ENCODE measurements at places on chromosomes 13 and 19.

DNA sequence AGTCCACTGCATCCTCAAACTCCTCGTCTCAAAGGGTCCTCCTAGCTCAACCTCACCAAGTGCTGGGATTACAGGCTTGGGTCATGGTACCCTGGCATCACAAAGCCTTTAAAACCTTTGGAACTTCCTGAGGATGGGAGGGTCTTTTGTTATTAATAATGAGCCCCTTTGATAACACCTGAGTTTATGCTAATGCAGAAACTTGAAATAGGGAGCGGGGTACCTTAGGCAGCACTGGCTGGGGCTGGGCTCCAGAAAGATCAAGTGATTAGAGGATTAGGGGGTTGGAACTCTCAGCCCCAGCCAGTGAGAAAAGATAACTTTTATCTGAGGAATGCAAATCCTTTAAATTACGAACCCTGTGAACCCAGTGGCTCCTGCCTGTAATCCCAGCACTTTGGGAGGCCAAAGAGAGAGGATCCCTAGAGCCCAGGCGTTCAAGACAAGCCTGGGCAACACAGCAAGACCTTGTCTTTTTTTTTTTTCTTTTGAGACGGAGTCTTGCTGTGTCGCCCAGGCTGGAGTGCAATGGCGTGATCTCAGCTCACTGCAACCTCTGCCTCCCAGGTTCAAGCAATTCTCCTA lies 9.3 kb upstream of the PSPC1 start:
- DNase-seq: no peak

GRCh38 chr19:49781394-49781793 lies 14.6 kb downstream of the AP2A1 start:
- DNase-seq: no peak

- no peak for DNase-seq
Measured at GRCh38 chr13:87444135-87444534, 227.0 kb upstream of the SLITRK5 start.

GRCh38 chr19:19399733-19400433 lies 5.6 kb upstream of the GATAD2A start:
- DNase-seq: peak; percentile 34

GRCh38 chr13:33033051-33033812 lies 17.0 kb downstream of the KL start:
- DNase-seq: no peak

GRCh38 chr19:23203841-23204344 lies 46.3 kb downstream of the ZNF724 start:
- DNase-seq: no peak

DNA sequence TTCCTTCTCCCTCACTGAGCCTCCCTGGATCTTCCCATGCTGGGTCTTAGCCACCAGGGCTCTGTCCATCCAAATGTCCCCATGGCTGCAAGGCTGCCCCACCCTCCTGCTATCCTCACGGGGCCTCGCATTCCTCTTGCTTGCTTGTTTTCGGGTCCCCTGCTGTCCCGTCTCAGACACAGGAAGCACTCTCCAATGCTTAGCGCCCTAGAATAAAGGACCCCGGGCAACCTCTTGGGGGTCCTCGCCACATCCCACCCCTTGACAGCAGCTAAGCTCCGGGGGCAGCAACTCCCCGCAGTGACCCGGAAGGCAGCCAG lies 23.7 kb downstream of the SH3GL1 start:
- no peak for DNase-seq

GRCh38 chr13:76707360-76707759 lies 178.8 kb downstream of the KCTD12 start:
- peak; percentile 29 for DNase-seq

DNA sequence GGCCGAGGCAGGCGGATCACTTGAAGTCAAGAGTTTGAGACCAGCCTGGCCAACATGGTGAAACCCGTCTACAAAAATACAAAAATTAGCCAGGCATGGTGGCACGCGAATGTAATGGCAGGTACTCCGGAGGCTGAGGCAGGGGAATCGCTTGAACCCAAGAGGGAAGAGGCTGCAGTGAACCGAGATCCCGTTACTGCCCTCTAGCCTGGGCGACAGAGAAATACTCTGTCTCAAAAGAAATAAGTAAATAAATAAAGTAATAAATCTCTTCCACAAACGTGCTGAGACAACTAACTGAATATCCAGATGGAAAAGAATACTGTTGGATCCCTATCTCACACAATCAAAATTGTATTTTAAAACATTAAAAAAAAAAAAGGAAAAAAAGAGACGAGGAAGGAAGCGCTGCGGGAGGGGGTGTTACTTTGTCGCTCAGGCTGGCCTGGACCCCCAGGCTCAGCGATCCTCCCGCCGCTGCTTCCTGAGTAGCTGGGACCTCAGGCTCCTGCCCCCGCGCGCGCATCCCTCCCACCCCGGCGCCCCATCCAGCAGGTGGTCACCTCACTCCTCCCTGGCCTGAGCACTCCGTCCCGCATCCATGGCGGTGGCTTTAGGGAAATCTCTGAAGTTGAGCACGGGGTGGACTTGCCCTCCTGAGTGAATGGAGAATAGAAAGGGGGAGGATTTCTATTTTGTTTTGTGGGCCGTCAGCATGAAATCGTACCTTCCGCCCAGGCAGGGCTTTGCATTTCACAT lies 628 bp upstream of the ZNF813 start:
- DNase-seq: peak; percentile 23

DNA sequence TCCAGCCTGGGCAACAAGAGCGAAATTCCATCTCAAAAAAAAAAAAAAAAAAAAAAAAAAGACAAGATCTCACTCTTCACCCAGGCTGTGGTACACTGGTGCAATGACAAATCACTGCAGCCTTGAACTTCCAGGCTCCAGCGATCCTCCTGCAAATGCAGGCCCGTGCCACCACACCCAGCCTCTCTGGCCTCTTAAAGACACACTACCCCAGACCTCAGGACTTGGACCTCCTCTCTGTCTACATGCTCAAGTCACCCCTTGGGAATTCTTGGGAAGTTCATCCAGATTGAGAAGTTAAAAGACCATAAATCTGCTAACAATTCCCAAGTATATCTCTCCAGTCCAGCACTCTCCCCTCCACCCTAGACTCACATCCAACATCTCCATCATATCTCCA lies 10.6 kb upstream of the HIPK4 start:
- peak; percentile 34 for DNase-seq

- DNase-seq: peak; percentile 52
Measured at GRCh38 chr19:4373601-4374497, 26.5 kb downstream of the SH3GL1 start.

Data from GM03348 (cell line).